Activated naive CD8-positive, alpha-beta T cell treated with anti-CD3 and anti-CD28 coated beads for 36 hours (primary cell): ENCODE measurements at places on chromosomes 7 and 10.

DNA sequence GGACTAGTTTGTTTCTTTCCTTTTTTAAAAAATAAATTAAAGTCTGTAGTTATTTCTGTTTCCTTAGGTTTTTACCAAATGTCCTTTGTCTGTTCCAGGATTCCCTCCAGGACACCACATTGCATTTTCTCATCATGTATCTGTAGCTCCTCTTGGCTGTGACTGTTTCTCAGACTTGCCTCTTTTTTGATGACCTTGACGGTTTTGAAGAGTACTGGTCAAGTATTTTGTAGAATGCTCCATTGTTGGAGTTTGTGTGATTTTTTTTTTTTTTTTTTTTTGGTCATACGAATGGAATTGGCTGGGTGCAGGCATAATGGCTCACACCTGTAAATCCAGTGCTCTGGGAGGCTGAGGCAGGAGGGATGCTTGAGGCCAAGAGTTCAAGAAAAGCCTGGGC, 127.1 kb upstream of the BMPER start:
- no peak for DNase-seq

DNA sequence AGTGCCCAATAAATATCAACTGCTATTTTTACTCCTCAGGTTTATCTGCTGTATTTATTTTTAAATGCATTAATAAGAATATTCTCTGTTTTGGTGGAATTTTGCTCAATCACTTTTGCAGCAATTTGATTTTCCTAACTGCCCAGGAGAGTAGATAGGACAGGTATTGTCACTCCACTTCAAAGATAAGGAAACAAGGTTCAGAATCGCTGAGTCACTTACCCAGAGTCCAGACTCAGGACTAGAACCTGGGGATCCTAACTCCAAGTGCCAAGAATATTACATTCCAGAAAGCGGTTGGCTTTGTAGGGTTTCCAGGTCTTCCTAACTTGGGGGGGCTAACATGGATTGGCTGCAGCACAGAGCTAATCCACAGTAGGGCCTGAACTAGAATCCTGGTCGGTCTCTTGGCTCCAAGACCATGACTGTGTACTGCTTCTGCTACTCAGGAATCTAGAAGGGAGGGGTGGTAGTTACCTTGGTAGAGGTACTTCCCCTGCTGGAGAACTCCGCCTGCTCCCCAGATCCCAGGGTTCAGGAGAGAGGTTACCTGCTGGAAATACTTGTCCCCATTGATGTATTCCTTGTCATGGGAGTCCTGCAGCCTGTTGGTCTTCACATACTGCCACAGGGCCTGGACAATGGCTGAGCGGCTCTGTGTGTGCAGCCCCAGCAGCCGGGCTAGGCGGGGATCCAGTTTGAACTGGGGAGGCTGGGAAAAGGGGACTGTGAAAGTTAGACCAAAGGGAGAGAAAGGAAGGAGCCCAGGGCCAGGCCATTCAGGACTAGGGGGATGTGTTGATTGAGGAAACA, 7.3 kb downstream of the SMARCD3 start:
- DNase-seq = no peak

DNA sequence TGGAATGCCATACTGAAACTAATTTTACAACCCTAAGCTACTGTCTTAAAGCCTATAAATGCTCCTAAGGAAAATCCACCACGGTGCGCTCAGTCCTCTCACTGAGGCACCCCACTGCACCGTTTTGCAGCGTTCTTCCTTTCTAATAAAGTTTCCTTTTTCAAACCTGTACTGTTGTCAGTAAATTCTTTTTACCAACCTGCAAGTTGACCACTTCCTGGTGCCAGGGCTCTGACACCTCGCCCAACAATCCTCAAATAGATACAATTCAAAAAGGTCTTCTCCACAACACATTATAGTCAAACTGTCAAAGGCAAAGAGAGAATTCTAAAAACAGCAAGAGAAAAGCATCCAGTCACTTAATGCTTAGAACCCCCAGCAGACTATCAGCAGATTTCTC, 42.8 kb downstream of the HERPUD2 start:
- peak; percentile 20 for DNase-seq

DNA sequence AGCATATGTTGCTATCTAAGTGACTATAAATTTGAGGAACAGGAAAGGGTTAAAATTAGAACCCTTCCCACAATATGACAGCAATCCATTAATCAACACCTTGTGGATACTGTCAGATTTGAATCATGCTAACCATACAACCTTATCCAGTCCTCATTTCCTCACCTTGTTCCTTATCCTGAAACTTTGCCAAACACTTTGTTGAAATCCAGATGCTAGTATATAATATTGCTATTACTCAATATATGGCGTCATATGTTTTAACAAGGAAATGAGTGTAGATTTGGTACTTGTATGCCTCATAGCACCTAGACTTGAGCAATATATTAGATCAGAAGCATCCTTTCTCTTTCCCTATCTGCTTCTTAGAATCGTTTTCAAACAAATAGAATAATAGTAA, 66.3 kb upstream of the SLC25A13 start:
- no peak for DNase-seq

DNA sequence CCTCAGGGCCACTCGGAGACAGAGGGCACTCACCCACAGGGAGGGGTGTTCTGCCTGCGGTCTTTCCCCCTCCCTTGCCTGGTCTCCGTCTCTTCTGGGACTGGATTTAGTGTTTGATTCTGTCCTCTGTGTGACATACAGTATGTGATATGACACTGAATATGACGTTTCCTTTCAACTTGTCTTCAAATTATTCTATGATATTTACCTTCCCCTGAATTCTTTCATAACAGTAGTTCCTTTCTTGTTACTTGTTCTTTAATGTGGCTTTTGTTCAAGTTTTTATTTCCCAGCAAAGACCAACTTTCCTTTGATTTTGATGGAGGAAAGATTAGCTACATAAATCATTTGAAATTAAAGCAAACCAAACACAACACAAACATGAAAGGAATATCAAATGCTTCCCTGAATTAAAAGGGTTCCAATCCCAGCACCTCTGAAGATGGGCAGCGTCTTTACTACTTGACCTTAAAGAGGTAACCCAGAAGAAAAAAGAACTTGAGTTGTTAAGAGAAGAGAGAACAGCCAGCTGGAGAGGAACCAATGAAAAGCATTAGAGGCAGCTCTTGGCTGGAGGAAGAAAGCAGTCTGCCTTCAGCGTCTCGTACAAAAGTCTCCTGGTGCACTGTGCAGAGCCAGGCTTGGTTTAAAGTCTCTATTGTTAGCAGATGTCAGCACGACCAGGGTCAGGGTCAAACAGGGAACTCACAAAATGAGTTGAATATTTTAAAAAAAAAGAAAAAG, 18.3 kb upstream of the RHEB start:
- no peak for DNase-seq

DNA sequence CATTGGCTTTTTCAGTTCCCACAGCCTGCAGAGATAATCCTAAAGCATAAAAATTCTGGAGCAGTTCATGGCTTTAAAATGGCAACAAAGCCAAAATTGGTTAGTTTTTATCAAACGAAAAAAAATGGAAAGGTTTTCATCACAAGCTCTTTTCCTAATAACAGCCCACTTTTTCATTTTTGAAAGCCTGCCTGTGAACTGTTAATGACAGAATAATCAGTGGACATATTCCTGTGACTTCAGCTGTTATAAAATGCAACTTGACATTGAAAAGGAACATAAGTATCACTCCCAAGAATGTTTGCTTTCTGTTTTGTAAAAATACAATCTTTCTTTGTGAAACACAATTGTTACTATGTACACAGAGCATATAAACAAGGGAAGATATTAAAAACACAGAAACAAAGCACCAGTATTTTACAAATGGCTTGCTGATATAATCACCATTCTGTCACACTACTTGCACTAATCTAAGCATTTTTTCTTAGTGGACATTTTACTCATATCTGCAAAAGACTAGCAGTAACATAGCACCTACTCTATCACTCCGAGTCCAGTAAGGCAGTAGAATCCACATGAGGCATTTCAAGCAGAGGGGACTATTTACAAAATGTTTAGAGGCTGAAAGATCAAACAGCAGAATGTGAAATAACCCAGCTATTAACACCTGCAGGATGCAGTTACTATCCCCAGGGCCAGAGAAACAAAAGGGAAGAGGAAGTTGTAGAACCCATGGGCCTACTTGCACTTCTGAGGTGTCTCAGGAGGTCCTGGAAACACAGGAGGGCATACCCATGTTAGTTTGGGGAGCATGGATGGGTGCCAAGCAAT, 26.4 kb downstream of the MACC1 start:
- DNase-seq = no peak

DNA sequence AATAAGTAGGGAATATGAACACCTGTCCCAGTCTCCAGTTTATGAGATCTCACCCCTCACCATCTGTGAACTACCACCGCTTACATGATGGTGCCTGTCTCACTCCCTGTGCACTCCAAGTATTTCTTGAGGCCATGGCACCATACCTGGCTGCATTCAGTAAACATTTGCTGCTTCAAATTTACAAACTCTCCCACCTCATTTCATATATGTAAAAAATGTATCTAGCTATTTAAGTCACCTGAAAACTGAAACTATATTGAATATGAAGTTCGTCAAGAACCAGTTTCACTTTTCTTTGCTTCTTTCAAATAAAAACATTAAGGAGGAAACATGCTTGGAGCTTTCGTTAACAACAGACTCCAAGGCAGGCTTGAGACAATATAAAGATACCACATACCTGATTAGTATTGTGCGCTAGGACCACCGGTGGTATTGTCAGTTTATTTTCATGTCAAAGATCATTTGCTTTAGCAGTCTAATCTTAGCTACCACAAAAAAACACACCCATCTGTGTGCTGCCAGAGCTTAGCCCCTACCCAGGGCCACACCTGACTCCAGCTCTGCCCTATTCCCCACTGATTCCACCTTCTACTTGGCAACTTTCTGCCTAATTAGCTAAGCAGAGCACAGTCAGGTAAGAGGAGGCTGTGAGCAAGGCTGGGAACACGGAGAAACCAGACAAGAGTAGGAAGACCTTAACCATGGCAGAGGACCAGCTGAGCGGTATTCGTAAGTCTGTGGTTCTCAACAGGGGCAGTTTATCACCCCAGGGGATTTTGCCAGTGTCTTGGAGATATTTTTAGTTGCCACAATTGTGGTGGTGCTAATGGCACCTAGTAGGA, 92.0 kb downstream of the ZFAND4 start:
- peak; percentile 35 for DNase-seq

- DNase-seq = peak; percentile 76
These were observed 2.6 kb downstream of the LDB1 start for GRCh38 chr10:102117391-102118159.

DNA sequence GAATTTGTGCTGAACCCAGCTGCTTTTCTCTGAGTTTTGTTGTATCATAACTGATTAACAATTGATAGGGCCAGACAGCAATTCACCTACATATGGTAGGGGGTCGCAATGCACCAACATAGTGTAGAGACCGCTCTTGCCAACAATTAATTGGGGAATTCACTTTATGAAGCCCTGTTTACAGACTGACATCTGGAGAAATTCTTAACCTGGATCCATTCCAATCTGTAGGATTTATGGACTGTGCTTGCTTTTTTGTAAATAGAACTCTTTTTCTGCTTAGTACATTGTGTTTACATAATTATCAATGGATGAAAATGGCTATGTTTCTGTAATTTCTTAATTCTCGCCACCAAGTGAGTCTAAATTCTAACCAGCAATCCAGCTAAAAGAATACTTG, 311.7 kb upstream of the BMPER start:
- no peak for DNase-seq

- DNase-seq = no peak
These were observed 19.7 kb downstream of the ESYT2 start for GRCh38 chr7:158809596-158809995.

GRCh38 chr10:8556321-8556720, 501.8 kb downstream of the GATA3 start:
- DNase-seq = no peak

- DNase-seq = no peak
These were observed at the start of gene ZNF467 for GRCh38 chr7:149773446-149774236. Gene ZNF467, minus strand, starts transcription at chr7:149773588. Its CDS starts 2,556 bp downstream, at chr7:149771032.

GRCh38 chr10:34766811-34767494, 48.1 kb downstream of the PARD3 start:
- DNase-seq = no peak

DNA sequence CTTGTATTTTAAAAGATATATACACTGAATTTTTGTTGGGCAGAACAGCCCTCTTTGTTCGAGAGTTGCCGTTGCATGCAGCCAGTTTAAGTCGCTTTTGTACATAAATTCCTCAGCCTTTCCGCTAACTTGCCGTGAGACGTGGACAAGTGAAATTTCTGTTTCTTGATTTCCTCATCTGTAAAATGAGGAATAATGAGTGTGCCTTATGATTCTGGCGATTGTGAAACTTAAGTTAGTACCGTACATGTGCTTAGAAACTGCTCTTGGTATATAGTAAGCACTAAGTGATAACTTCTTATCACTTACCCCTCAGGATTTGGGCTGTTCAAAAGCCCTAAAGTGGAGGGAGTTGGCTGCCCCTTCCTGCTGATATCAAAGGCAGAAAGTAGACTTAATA, 1.4 kb downstream of the CCNJ start:
- DNase-seq = no peak

DNA sequence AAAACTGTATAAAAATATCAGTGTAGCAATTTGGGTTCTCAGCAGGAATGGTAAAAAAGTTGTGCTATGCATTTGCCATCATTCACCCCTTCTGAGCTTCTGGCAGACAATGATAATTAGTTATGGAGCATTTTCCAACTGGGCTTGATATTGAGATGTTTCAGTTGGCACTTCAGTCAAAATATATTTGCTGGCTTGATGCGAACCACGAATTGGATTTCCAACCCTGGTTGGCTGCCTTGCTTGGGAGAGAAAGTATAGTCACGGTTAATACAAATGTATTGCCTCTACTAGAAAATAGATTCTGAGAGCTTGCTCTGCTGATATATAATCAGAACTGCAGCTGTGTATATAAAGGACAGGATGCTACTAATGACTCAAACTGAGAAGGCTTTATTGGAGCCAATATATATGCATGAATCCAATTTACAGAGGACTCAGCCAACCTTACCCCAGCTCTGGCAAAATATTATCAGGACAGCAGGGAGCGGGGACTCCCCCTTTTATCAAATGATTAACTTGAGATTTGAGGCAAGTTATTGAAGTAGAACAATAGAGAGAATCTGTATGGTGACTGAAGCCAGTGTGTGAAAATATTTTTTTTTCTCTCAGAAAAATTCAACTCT, 219.8 kb upstream of the SMIM30 start:
- no peak for DNase-seq

DNA sequence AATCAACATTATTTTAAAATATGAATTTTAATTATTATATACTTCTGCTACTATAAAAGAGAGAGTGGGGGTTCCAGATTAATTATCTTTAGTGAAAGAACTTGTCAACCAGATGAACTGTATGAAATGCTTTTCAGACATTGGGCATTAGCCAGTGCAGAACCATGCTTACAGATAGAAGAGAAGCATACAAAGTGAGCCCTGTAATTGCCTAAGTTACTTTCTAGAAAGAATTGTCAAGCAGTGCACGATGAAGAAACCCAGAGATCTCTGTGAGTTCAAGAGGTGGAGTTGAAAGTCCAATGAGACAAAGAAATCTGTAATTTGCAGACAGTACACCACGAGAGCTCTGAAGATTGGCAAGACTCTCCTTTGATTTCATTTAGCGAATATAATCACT, 166.7 kb downstream of the CDC14C start:
- DNase-seq = no peak

DNA sequence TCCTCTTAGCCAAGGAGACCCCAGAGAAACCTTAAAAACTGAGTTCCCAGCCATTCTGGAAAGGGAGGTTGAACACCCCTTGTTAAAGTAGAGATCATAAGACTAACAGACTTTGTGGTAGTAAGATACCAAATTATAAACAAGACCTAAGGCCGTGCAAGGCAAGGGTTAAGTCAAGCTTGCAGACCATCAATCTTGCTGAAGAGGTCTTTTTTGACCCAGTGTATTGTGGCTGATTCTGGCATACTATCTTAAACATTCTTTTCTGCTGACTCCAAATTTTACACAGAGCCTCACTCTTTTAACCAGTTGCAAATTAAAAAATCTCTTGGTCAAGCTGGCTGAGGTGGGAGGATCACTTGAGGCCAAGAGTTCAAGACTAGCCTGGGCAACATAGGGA, 1.2 kb upstream of the TBRG4 start:
- DNase-seq = no peak
